ENCODE measurements at places on chromosomes 13 and 19. TPM values are rescaled to one million over a fixed set of nuclear protein-coding genes. Genes with fewer than 3 reads are reported as not detected.
A peak's percentile ranks its signal among the peaks of the same experiment; 100 is the strongest.

GRCh38 chr19:53511933-53512374 is 26.0 kb upstream of the ZNF331 start:
- H3K4me1 ChIP-seq, result no peaks in the 10 kb centered on the region
- DNase-seq, result peak; percentile 71
- no peaks in the 10 kb centered on the region for H3K36me3 ChIP-seq
- no peak overlapping the region for H3K27ac ChIP-seq
- no peak overlapping the region for H3K4me3 ChIP-seq

Gene DAND5
- total RNA-seq, result not detected

Gene EPSTI1
- 1.6 TPM for total RNA-seq

DNA sequence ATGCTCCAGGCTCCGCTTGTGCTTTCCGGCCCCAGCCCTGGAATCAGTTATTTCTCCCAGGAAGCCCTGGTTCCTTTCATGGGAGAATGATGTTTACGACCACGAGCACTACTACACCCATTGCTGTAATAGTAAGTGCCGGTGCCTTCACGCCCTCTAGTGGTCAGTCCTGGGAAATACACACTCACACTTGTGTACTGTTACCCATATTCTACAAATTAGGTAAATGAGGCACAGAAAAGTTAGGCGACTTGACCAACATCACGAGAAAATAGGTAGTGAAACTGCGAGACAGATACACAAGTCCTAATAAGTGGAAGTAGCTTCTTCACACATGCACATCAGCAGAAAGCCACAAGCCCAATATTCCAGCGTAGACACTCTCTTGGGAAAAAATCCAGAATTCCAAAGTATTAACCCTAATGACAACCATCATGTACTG is 21.7 kb downstream of the CEACAM21 start:
- H3K4me3 ChIP-seq, result no peak overlapping the region
- DNase-seq, result peak; percentile 75
- no peaks in the 10 kb centered on the region for H3K4me1 ChIP-seq

GRCh38 chr13:24292481-24292880 is 16.9 kb upstream of the C1QTNF9 start:
- no peak overlapping the region for H3K27ac ChIP-seq
- peaks cover 83% of the 10 kb centered on the region for H3K36me3 ChIP-seq
- H3K4me3 ChIP-seq, result no peak overlapping the region
- H3K27me3 ChIP-seq, result no peaks in the 10 kb centered on the region
- H3K4me1 ChIP-seq, result no peaks in the 10 kb centered on the region

DNA sequence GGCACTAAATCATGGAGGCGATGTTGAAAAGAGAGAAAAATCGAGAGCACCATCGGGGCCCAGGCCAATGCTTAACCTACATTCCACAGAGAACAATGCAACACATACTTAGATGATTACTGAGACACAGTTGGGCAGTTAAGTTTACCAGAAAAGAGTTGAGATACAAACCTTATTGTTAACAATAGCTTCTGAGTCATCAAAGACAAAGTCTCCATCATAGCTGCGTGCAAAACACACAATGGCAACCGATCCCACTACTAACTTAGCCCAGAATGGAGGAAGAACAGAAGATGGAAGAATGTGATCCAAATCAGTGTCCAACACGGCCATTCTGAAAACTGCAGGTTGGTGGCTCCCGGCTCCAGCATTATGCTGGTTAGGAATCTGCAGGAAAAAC is 6.2 kb downstream of the TMTC4 start:
- no peak for DNase-seq
- H3K36me3 ChIP-seq, result peaks cover 11% of the 10 kb centered on the region
- peaks cover 22% of the 10 kb centered on the region for H3K4me1 ChIP-seq
- H3K27ac ChIP-seq, result no peak overlapping the region
- no peak overlapping the region for H3K4me3 ChIP-seq

- H3K27ac ChIP-seq, result no peak overlapping the region
- H3K4me3 ChIP-seq, result no peak overlapping the region
These were observed 113.2 kb downstream of the TM9SF2 start for GRCh38 chr13:99614465-99614885.

Gene SHANK1
- total RNA-seq, result 0.26 TPM

Gene NKPD1
- not detected for total RNA-seq

GRCh38 chr13:54989418-54989817 is 1960.8 kb downstream of the OLFM4 start:
- H3K27me3 ChIP-seq, result no peaks in the 10 kb centered on the region
- no peak overlapping the region for H3K27ac ChIP-seq
- H3K4me1 ChIP-seq, result no peaks in the 10 kb centered on the region
- H3K4me3 ChIP-seq, result no peak overlapping the region

Gene ZFP82
- 0.78 TPM for total RNA-seq

DNA sequence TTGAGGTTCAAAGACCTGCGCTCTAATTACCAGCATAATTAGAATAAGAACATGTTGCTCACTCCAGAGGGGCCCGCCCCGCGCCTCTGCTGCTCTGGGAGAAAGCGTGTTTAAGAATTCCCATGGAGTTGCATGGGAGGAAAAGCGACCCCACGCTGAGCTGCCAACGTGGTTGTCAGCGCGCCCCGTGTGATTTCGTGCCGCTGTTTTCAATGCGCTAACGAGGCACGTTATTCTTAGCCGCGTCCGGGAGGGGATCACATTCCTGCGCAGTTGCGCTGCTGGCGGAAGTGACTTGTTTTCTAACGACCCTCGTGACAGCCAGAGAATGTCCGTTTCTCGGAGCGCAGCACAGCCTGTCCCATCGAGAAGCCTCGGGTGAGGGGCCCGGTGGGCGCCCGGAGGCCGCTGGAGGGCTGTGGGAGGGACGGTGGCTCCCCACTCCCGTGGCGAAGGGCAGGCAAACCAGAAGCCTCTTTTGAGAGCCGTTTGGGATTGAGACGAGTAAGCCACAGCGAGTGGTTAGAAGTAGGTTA is 173.8 kb upstream of the SOX1 start:
- H3K27me3 ChIP-seq, result no peaks in the 10 kb centered on the region
- DNase-seq, result no peak
- no peaks in the 10 kb centered on the region for H3K4me1 ChIP-seq
- no peaks in the 10 kb centered on the region for H3K36me3 ChIP-seq
- no peak overlapping the region for H3K4me3 ChIP-seq
- H3K27ac ChIP-seq, result no peak overlapping the region

Gene GPR183
- total RNA-seq, result not detected

DNA sequence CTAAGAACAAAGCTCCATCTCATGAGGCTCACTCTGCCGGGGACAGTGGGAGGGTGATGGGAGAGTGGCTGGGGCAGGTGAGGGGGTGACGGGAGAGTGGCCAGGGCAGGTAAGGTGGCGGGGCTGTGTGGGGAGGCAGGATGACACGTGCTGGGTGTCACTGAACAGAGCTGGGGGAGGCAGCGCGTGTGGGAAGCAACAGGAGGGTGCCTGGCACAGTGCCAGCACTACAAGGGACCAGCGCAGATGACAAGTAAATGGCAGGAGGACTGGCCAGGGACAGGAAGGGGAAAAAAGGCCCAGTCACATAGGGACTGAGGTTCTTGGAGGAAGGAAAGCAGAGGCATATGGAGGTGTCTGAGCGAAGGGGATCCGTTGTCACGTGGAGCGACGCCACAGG is 129.9 kb downstream of the RNF17 start:
- H3K27me3 ChIP-seq, result no peaks in the 10 kb centered on the region
- no peak for DNase-seq
- no peak overlapping the region for H3K4me3 ChIP-seq
- H3K4me1 ChIP-seq, result no peaks in the 10 kb centered on the region

Gene TMEM221
- total RNA-seq, result not detected

GRCh38 chr13:94708031-94708859 is 4.1 kb downstream of the SOX21 start:
- no peaks in the 10 kb centered on the region for H3K36me3 ChIP-seq
- peaks cover 46% of the 10 kb centered on the region for H3K27me3 ChIP-seq
- H3K4me1 ChIP-seq, result peaks cover 30% of the 10 kb centered on the region
- H3K27ac ChIP-seq, result no peak overlapping the region

Gene RHPN2
- total RNA-seq, result 54.4 TPM

Gene ZNF283
- 3.6 TPM for total RNA-seq

- H3K27ac ChIP-seq, result no peak overlapping the region
- peak; percentile 32 for DNase-seq
- no peaks in the 10 kb centered on the region for H3K27me3 ChIP-seq
These were observed 117.9 kb downstream of the STOML3 start for GRCh38 chr13:38872693-38873092.

GRCh38 chr19:47427241-47428176 is 8.2 kb upstream of the MEIS3 start:
- no peaks in the 10 kb centered on the region for H3K36me3 ChIP-seq
- DNase-seq, result peak; percentile 65
- H3K4me3 ChIP-seq, result no peak overlapping the region
- H3K4me1 ChIP-seq, result peaks cover 22% of the 10 kb centered on the region
- H3K27me3 ChIP-seq, result peaks cover 17% of the 10 kb centered on the region
- no peak overlapping the region for H3K27ac ChIP-seq

- peaks cover 36% of the 10 kb centered on the region for H3K4me1 ChIP-seq
- H3K36me3 ChIP-seq, result no peaks in the 10 kb centered on the region
- peak overlapping the region; percentile 44 for H3K27ac ChIP-seq
- no peaks in the 10 kb centered on the region for H3K27me3 ChIP-seq
- H3K4me3 ChIP-seq, result no peak overlapping the region
These were observed 37.6 kb upstream of the RNF113B start for GRCh38 chr13:98214707-98215106.

GRCh38 chr19:823565-824121 is 1.9 kb upstream of the PLPPR3 start:
- DNase-seq, result no peak
- no peak overlapping the region for H3K4me3 ChIP-seq
- H3K36me3 ChIP-seq, result no peaks in the 10 kb centered on the region

Gene PLK5
- total RNA-seq, result not detected

DNA sequence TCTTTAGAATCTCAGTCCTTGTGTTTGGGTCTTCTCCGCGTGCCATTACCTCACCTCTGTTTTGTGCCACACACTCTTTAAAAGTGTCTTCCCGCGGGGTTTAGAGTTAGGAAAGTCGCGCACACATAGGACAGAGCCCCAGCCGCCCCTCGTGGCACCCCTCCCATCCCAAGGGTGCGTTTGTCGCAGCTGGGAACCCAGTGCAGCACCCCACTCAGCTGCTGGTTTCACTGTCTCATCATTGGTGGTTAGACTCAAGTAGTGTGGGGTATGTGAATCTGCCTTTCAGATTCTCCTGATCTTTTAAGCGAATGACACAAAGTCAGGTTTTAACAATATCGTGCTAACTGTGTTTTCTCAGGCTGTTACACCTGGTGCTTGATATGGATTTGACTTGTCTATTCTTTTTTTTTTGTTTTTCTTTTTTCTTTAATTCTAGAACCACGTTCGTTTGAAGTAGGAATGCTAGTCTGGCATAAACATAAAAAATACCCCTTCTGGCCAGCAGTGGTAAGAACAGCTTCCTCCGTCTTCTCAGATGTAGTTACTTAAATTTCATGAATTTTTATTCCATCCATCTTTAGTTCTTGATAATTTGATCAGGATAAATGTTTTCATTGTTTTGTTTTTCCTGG is 19.5 kb upstream of the NDUFS7 start:
- H3K27ac ChIP-seq, result no peak overlapping the region
- H3K4me3 ChIP-seq, result no peak overlapping the region
- H3K36me3 ChIP-seq, result no peaks in the 10 kb centered on the region
- peaks cover 14% of the 10 kb centered on the region for H3K4me1 ChIP-seq

Gene RCBTB2
- total RNA-seq, result 6.0 TPM

Gene LACC1
- total RNA-seq, result 2.3 TPM

GRCh38 chr13:47628666-47629065 is 372.4 kb downstream of the SUCLA2 start:
- no peaks in the 10 kb centered on the region for H3K4me1 ChIP-seq
- H3K27me3 ChIP-seq, result no peaks in the 10 kb centered on the region
- no peaks in the 10 kb centered on the region for H3K36me3 ChIP-seq
- no peak overlapping the region for H3K27ac ChIP-seq
- H3K4me3 ChIP-seq, result no peak overlapping the region
- no peak for DNase-seq

DNA sequence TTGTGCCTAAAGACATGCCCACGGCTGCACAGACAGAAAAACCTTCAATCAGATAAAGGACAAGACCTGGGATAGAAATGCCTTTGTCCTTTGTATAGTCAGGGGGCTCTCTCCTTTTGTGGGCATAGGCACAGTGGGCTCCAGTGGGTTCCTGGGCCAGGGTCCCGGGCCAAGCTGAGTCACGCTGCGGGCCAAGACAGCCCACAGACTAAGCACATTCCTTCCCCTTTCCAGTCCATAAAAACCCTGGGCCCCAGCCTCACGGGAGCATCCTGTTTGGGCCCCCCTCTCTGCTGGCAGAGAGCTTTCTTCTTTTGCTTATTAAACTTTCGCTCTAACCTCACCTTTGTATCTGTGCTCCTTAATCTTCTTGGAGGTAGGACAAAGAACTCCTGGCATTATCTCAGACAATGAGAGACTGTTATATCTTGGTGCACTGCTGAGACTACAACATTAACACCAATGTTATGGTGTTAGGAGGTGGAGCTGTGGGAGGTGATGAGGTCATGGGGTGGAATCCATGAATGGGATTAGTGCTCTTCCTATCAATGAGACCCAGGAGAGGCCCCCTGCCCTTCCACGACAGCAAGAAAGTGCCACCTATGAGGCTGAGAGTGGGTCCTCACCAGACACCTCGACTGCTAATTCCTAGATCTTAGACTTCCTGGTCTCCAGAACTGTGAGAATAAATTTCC is 20.8 kb upstream of the FBXL3 start:
- no peaks in the 10 kb centered on the region for H3K36me3 ChIP-seq
- no peaks in the 10 kb centered on the region for H3K27me3 ChIP-seq
- no peak overlapping the region for H3K4me3 ChIP-seq
- DNase-seq, result no peak
- no peak overlapping the region for H3K27ac ChIP-seq

DNA sequence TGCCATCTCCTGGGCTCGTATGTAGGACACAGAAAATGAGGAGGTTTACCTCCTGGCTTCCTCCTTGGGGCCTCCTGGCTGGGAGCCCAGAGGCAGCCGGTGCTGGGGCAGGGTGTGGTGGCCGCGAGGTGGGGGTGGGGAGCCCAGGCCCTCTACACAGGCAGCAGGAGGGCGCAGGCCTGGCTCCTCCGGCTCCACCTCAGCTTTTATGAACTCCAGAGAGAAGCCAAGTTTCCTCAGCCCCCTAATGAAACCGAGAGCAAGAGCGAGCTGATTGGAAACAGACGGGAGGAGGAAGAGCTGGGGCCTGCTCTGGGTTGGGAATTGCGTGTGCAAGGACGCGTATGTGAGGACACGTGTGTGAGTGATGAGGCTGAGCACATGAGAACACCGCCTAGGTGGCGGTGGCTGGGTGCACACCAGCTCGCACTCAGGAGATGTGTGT is 23.1 kb downstream of the LYL1 start:
- DNase-seq, result no peak
- no peaks in the 10 kb centered on the region for H3K27me3 ChIP-seq

Gene CEACAM21
- total RNA-seq, result not detected

Gene VSTM1
- total RNA-seq, result not detected

GRCh38 chr13:51361106-51361505 is 21.6 kb downstream of the SERPINE3 start:
- H3K27ac ChIP-seq, result no peak overlapping the region
- DNase-seq, result no peak
- peaks cover 7% of the 10 kb centered on the region for H3K4me1 ChIP-seq
- H3K27me3 ChIP-seq, result no peaks in the 10 kb centered on the region
- peaks cover 8% of the 10 kb centered on the region for H3K36me3 ChIP-seq

Gene IGFL1
- total RNA-seq, result not detected

All from body of pancreas (tissue), 4 donors.